Kidney capillary endothelial cell (primary cell): ENCODE measurements at places on chromosomes 16 and 17.

DNA sequence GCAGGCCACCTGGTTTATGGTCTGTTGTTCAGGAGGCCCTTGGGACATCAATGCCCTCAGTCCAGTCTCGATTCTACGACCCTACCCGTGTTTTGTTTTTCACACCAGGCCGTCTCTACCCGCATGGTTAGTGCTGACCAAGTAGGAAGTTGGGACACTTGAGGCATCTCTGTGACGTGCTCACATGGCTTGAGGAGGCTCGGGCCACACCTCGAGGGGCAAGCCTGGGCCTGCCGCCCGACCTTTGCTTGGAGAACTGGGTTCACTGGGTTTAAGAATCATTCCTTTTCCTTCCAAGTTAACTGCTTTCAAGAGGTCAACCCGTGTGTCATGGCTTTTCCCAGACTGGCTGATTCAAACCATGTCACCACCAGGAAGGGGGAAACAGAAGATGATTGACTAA is 86.8 kb downstream of the CMIP start:
- no peak for DNase-seq

DNA sequence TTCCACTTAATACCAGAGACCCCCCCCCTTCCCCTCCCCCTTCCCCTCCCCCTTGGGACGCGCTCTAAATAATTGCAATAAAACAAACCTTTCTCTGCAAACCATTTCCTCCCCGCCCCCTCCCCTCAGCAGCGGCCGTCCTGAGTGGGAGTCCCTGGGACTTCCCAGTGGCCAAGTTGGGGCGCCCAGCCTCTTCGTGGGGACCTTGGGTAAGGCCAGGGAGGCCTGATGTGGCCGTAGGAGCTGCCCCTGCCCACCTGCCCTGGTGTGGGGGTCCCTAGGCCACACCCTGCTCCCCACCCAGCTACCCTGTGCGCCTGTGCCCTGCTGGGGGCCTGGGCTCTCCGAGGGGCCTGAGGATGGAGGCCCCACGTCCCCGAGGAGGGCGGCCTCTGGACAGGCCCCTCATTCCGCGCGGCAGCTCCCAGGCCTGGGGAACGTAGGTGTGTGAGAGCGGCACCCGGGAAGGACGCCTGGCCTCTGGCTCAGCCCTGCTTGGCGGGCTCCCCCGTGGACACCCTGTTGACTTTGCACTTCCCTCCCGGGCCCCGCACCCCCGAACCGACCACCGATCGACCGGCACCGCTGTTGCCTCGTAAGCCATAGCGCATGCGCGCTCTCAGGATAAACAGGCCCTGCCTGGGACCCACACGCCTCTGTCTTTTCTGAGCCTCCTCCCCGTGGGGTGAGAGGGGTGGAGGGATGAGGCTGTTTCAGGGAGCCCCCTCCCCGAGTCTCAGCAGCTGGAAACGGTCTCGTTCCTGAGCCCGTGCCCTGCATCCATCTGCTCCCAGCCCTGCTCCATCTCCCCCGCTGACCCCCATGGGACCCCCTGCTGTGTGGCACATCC is 9.0 kb downstream of the NTHL1 start:
- DNase-seq: no peak

DNA sequence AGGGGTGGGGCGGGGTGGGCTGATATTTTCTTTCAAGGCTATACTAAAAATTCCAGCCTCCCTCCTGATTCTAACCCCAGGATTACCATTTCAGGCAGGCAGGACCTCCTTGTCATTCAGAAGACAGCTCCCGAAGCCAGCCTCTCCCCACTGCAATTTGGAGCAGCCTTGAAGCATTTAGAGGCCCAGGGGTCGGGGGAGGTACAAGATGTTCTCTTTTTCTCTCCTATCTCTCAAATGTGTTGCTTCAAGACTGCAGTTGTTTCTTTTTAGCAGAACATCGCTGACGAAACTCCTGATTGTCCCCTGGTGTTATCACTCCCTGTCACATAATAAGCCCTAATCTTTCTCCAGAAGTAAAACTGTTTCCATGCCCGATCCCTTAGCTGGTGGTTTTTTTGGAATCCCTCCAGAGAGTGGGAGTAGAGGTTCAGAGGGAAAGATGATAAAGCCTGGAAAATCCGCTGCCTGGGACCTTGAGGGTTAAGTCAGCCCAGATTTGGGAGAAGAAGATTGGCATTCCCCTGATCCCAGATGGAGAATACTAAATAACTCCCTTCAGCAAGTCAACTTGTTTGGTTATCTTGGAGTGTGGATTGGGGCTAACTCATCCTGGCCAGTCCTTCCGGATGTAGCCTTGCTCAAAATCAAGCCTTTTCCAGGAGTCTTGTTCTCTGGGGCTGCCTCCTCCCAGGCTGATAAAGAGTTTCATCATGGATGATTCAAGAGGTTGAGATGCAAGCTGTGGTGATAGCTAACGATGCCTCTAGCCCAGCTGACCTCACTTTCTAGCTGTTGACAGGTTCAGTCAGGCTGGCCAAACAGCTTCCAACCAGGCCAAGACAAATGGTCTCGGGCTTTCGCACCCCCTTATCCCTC is 71.3 kb downstream of the SOX9 start:
- DNase-seq: no peak

- peak; percentile 53 for DNase-seq
Observed at GRCh38 chr17:41322094-41322902, 6.8 kb upstream of the KRTAP17-1 start.

- no peak for DNase-seq
Observed at GRCh38 chr17:64306850-64307463, 43.9 kb upstream of the TEX2 start.

GRCh38 chr16:6484935-6485334 is 847.7 kb upstream of the RBFOX1 start:
- DNase-seq: no peak

DNA sequence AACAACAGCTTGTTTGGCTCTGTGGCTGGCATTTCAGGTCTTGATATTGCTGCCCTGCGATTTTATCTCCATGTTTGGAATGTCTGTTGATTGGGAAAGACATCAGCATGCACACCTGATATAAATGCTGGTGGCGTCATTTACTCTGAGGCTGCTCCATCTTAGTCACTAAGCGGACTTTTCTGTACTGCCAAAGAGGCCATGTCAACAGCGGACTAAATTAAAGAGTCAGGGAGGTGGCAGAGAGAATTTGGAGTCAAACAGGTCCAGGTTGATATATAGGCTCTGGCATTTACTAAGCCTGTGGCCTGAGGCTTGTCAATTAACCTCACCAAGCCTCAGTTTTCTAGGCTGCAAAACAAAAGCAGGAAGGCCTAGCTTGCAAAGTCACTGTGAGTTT is 6.2 kb downstream of the RBFOX1 start:
- DNase-seq: no peak

GRCh38 chr17:76511668-76512365 is 10.6 kb upstream of the RHBDF2 start:
- no peak for DNase-seq

DNA sequence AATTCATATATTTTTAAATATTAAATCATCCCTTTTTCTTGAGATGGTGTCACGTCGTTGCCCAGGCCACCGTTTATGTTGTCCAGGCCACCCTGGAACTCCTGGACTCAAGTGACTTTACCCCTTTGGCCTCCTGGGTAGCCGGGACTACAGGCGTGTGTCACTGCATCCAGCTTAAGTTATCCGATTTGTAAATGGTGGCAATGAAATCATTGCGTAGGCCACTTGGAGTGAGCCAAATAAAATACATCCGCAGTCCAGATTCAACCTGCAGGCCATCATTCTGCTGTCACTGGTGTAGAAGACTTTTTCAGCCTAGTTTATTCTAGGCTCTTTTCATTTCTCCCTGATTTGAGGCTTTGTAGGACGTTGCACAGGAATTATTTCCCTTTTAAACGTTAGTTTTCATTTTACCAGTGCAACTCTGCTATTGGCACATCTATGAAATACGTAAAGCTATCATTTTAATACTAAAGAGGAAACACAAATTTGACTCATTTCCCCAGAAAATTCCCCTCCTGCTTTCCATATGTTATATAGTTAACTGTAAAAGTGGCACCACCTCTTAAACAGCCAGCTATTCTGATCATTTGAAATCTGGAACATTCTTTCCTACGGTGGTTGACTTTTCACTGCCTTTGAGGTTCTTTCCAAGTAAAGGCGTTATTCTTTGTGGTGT is 449.8 kb downstream of the MAF start:
- no peak for DNase-seq

GRCh38 chr17:79923974-79924638 is 84.9 kb upstream of the CBX4 start:
- peak; percentile 26 for DNase-seq

DNA sequence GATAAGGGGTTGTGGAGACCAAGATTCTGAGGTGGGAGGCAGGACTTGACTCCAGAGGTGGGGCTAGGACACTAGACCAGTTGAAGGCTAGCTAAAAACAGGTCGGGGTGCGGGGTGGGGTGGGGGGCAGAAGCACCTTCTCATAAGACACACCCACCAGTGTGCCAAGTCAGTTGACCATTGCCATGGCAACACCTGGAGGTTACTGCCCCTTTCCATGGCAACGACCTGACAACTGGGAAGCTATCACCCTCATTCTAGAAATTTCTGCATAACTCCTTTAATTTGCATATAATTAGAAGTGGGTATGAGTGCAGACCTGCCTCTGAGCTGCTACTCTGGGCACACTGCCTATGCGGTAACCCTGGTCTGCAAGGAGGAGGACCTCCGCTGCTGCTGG is 53.9 kb upstream of the ALOX12 start:
- DNase-seq: no peak

DNA sequence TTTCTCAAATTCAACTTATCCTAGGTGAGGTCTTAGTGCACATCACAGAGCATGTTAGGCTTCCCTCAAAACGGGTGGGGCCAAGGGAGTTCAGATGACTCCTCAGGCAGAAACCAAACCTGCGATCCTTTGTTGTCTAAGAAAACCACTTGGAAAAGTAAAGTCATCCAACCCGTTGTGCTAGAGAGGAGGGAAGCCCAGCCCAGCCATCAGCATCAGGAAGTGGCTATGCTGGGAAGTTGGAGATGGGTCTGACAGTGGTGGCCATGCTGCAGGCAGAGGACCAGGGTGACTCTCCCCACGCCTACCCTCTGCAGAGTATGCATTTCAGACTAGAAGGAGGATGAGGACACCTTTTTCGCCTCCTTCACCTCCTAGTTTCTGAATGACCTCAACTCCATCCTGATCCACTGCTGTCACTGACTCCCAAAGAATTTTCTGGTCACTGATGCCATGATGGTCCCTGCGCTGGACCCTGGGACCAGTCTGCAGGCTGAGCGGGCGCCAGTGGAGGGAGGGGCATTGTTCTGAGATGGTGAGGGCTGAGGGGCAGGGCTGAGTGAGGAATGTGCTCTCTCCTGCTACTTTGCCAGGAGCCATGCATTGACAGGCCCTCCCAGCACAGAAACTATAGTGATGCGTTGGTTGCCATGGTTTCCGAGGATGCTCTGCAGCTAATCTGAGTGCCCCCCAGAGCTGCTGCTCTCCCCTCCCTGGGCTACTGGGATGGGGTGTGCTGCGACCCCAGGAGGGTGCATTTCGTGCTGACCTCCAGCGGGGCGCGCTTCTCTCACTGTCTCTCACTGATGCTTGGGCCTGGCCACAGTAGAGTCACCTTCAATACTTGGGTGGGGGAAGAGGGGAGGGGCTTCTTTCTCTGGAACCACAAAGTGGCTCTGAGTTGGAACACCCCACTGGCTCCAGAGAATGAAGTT is 20.4 kb downstream of the ALOX12B start:
- no peak for DNase-seq

- DNase-seq: no peak
Observed at GRCh38 chr17:13442361-13442760, 159.4 kb downstream of the HS3ST3A1 start.

DNA sequence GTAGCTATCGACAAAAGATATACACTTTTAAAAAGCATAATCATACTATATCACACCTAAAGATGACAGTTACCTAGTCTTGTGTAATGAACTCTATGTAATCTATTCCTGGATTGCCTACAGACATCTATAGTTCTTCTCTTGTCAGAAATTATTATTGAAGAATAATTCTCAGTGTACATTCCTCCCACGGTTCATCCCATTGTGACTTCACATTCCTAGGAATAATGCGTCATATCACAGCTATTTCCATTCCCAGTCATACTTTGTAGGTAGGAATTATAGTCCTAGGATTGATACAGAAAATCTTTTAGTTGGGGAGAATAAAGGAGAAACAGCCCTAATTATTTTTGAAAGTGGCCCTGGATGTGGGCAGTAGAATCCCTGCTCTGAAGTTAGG is 44.0 kb upstream of the ABCC11 start:
- no peak for DNase-seq

GRCh38 chr16:81720973-81721906 is 57.9 kb upstream of the PLCG2 start:
- no peak for DNase-seq

GRCh38 chr17:70239391-70239826 is 70.1 kb downstream of the KCNJ2 start:
- DNase-seq: no peak

DNA sequence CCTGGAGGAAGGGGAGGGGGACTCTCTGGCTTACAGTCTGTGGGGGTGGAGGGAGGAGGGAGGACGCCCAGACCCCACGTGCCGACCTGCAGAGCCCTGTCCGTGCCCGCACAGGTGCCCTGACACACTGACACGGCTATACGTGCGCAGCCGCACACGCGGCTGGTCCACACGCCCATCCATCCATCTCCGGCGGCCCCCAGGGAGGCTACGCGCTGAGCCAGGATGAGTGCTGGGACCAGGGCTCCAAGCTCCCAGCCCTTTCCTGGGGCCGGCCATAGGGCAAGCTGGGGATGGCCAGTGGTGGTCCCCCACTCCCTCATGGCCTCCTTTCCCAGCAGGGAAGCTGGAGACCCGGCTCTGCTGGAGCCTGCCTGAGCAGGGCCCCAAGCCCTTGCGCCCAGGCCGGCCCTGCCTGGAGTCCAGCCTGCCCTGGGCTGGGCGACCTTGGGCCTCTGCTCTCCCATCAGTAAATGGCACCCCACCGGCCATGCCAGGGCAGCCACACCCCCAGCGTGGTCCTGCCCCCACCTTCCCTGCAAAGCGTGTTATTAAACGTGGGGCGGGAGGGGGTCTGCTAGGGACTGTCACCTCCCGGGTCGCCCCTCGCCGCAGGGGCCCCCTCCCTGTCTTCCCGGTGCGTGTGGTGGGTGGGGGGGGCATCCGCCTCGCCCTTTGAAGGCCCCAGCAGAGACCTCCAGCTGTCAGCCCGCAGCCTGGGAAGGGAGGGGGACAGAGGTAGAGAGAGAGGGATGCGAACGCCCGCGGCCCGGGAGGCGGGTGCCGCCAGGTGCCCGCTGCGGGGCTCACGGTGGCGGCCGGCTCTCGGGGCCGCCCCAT is 863 bp downstream of the CASKIN1 start:
- DNase-seq: no peak

DNA sequence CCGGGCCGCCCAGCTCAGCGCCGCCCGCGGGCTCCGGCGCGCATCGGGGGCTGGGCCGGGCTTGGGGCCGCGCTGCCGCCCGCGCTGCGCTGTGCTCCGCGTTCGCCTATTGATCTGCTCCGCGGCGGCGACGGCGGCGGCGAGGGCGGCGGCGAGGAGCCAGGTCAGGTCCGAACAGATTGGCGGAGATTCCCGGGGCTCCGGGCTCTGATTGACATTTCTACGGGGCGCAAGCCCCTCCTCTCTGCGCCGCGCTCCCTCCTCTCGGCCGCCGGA is 559 bp downstream of the IRX3 start:
- no peak for DNase-seq
